ENCODE measurements at places on chromosomes 13 and 19. TPM values are rescaled to one million over a fixed set of nuclear protein-coding genes. Genes with fewer than 3 reads are reported as not detected.

ZNF181 gene
- 5.4 TPM for polyA plus RNA-seq

SLC10A2 gene
- polyA plus RNA-seq, result not detected

KCNC3 gene
- not detected for polyA plus RNA-seq

CPB2 gene
- not detected for polyA plus RNA-seq

LILRA1 gene
- not detected for polyA plus RNA-seq

KISS1R gene
- polyA plus RNA-seq, result not detected

HSH2D gene
- 14.4 TPM for polyA plus RNA-seq

LACC1 gene
- 21.7 TPM for polyA plus RNA-seq

GPR183 gene
- polyA plus RNA-seq, result 10.4 TPM

NRTN gene
- not detected for polyA plus RNA-seq

TEX30 gene
- 7.2 TPM for polyA plus RNA-seq

PRR20D gene
- not detected for polyA plus RNA-seq

SIGLEC10 gene
- polyA plus RNA-seq, result 14.4 TPM

SIGLEC8 gene
- 0.60 TPM for polyA plus RNA-seq

TRMT1 gene
- 6.7 TPM for polyA plus RNA-seq

TNFSF13B gene
- 1.8 TPM for polyA plus RNA-seq

CCNA1 gene
- not detected for polyA plus RNA-seq

CYP4F12 gene
- polyA plus RNA-seq, result 6.7 TPM

NDUFA11 gene
- 363 TPM for polyA plus RNA-seq

PNMA8B gene
- polyA plus RNA-seq, result not detected

MEDAG gene
- polyA plus RNA-seq, result 5.0 TPM

DKKL1 gene
- polyA plus RNA-seq, result not detected

LILRB3 gene
- 4.9 TPM for polyA plus RNA-seq

PTGER1 gene
- polyA plus RNA-seq, result not detected

SIGLEC7 gene
- 1.8 TPM for polyA plus RNA-seq

FBXO27 gene
- 1.3 TPM for polyA plus RNA-seq

ZNF724 gene
- 1.3 TPM for polyA plus RNA-seq

SMIM24 gene
- polyA plus RNA-seq, result 72.7 TPM

ZFP36 gene
- 228 TPM for polyA plus RNA-seq

ZNF560 gene
- not detected for polyA plus RNA-seq

ZNF613 gene
- 2.8 TPM for polyA plus RNA-seq

PDX1 gene
- under 0.01 TPM for polyA plus RNA-seq

MEIOSIN gene
- polyA plus RNA-seq, result not detected

DLL3 gene
- not detected for polyA plus RNA-seq

PTPRS gene
- polyA plus RNA-seq, result 0.46 TPM

SH2D3A gene
- 30.0 TPM for polyA plus RNA-seq

FAAP24 gene
- polyA plus RNA-seq, result 0.92 TPM

IL11 gene
- polyA plus RNA-seq, result not detected

STOML3 gene
- polyA plus RNA-seq, result 0.03 TPM

HIF3A gene
- polyA plus RNA-seq, result 7.2 TPM

CYP2A7 gene
- polyA plus RNA-seq, result not detected

PABPC3 gene
- polyA plus RNA-seq, result not detected

CDC42EP5 gene
- 171 TPM for polyA plus RNA-seq

C5AR2 gene
- 0.60 TPM for polyA plus RNA-seq

SLITRK5 gene
- polyA plus RNA-seq, result not detected

CASP14 gene
- not detected for polyA plus RNA-seq

NLRP11 gene
- 0.04 TPM for polyA plus RNA-seq

ZNF793 gene
- 1.2 TPM for polyA plus RNA-seq

Measured in sigmoid colon (tissue), 7 donors.